Neural progenitor cell (in vitro differentiated cells): ENCODE measurements at places on chromosomes 4 and X.

DNA sequence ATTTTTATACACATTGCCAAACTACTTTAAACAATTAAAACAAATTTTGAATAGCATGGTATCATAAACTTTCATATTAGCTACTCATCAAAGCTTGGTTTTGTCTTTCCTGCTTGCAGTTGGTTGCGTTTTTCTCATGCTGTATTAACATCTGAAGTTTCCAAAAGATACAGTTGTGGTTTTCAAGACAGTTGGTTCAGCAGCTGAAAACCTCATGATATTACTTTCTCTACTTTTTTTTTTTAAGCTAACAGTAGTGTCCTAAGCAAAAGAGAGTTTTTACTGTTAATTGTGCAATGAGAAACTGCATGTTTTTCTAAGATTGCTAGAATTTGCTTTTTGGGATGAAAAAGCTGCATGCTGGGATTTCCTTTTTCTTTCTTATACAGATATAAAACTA, 15.2 kb downstream of the RUFY3 start:
- peaks cover 36% of the 10 kb centered on the region for H3K4me1 ChIP-seq
- H3K4me3 ChIP-seq, result no peak overlapping the region
- no peaks in the 10 kb centered on the region for H3K36me3 ChIP-seq
- H3K27me3 ChIP-seq, result no peaks in the 10 kb centered on the region
- no peak for DNase-seq

- H3K4me3 ChIP-seq, result no peak overlapping the region
- no peak overlapping the region for H3K27ac ChIP-seq
- no peaks in the 10 kb centered on the region for H3K4me1 ChIP-seq
- DNase-seq, result no peak
- H3K36me3 ChIP-seq, result no peaks in the 10 kb centered on the region
- H3K27me3 ChIP-seq, result no peaks in the 10 kb centered on the region
These were observed 13.1 kb upstream of the PARM1 start for GRCh38 chr4:74919783-74920182.

GRCh38 chrX:12301288-12301687, 163.0 kb downstream of the FRMPD4 start:
- H3K36me3 ChIP-seq, result no peaks in the 10 kb centered on the region
- H3K27ac ChIP-seq, result no peak overlapping the region
- H3K4me3 ChIP-seq, result no peak overlapping the region
- H3K4me1 ChIP-seq, result no peaks in the 10 kb centered on the region
- H3K27me3 ChIP-seq, result no peaks in the 10 kb centered on the region

GRCh38 chr4:165055601-165056000, 1.9 kb downstream of the TRIM75 start:
- no peak for DNase-seq
- no peaks in the 10 kb centered on the region for H3K4me1 ChIP-seq
- H3K27ac ChIP-seq, result no peak overlapping the region
- H3K36me3 ChIP-seq, result no peaks in the 10 kb centered on the region
- H3K4me3 ChIP-seq, result no peak overlapping the region
- H3K27me3 ChIP-seq, result no peaks in the 10 kb centered on the region

GRCh38 chr4:8101213-8102075, 57.2 kb downstream of the ABLIM2 start:
- DNase-seq, result no peak
- no peak overlapping the region for H3K4me3 ChIP-seq
- H3K27ac ChIP-seq, result no peak overlapping the region
- H3K27me3 ChIP-seq, result no peaks in the 10 kb centered on the region

GRCh38 chr4:100414016-100414790, 103.6 kb downstream of the EMCN start:
- no peak overlapping the region for H3K27ac ChIP-seq
- H3K27me3 ChIP-seq, result no peaks in the 10 kb centered on the region
- no peak overlapping the region for H3K4me3 ChIP-seq
- H3K36me3 ChIP-seq, result no peaks in the 10 kb centered on the region
